Kidney tubule cell (primary cell): ENCODE measurements at places on chromosomes 1 and 21.

GRCh38 chr1:183278739-183279591 lies 92.9 kb downstream of the LAMC2 start:
- DNase-seq, result peak; percentile 77

- DNase-seq, result no peak
Observed at GRCh38 chr1:19752083-19752696, 47.5 kb downstream of the TMCO4 start.

GRCh38 chr1:60813071-60813470 lies 269.3 kb upstream of the NFIA start:
- no peak for DNase-seq

- peak; percentile 86 for DNase-seq
Observed at GRCh38 chr1:67832737-67833601, at the start of gene GNG12. GNG12 (minus strand) TSS chr1:67833467; CDS start chr1:67707686, 125,781 bp downstream.

DNA sequence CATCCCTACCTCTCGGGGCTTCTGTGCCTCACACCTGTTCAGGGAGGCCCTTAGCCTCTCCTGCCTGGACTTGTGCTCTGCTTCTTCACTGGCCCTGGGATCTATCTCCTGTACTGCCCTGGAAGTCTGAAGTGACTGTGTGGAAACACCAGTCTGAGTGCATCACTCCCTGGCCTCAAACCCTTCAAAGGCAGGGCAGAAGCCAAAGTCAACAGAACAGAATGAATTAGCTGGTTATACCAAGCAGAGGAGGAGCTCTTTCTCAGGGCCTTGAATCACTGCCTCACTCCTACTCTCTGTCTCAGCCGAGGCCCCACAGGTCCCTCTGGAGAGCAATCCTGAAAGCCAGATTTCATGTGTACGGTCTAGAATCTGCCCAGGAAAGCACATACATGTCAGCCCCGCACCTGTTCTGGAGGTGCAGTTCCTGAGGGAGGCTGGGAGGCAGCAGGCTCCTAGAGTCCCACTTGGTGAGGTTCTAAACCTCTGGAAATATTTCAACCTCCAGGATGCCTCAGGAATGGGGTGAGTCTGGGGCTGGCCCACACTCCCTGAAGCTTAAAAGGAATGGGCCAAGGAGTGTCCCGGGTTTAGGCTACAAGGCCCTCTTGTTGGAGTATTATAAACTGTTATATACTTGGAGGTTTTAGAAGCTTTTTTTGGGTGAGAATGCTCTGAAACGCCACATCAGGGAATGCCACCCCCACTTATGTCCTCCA lies 98.3 kb downstream of the ABCA4 start:
- DNase-seq, result no peak

DNA sequence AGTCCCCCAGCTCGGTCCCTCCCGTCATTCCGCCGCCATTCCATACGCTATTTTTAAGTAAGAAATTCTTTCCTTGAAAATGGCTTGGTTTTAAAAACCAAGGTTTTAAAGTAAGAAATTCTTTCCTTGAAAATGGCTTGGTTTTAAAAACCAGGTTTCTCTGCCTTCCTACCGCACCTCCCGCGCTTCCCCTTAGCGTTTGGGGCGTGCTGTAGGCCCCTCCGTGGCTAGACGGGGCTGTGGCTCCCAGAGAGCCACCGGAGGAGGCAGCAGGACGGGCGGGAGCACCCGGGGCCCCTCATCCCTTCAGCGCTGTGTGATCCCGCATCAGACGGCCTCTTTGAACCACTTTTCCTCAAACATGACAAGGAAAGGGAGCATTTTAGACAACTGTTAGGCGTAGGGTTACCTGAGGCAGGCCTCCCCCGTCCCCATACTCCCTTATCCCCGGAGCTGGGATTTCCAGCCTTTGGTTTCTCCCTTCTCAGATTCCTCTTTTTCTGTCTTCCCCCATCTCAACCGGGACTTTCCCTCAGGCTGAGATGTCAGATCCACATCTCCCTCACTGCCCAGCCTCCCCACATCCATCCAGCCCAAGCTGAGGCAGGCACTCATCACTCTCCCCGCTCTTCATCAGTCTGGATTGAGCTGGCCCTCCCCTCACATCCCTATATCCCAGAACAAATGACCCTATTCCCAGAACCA lies 541 bp upstream of the CD58 start:
- DNase-seq, result peak; percentile 35

- DNase-seq, result peak; percentile 35
Observed at GRCh38 chr1:10065344-10065685, 32.6 kb downstream of the UBE4B start.

DNA sequence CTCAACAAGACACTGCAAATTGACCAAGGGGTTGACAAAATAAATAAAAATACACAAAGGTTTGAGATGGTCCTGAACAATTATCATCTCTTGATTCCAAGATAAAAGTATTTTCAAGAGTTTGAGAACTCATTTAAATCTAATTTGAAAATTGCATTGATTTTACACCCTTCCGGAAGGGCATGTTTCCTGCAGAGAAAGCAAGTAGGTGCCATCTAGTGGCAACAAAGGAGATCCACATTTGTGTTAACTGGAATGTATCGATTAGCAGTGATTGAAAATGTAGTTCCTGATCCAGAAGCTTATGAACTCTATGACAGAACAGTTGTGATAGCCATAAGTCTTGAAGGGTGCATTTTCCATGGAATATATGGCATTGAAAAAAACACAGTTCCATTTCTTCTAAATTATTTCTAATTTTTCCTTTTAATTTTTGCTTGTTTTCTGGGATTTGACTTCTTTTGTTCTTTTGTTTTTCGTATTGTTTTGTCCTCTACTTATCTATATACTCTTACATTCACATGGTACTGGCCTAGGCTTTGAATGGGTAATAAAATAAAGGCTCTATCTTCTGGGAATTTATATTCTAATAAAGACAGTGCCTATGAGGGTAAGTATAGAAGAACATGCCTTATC lies 143.7 kb downstream of the DNM3 start:
- DNase-seq, result peak; percentile 54

DNA sequence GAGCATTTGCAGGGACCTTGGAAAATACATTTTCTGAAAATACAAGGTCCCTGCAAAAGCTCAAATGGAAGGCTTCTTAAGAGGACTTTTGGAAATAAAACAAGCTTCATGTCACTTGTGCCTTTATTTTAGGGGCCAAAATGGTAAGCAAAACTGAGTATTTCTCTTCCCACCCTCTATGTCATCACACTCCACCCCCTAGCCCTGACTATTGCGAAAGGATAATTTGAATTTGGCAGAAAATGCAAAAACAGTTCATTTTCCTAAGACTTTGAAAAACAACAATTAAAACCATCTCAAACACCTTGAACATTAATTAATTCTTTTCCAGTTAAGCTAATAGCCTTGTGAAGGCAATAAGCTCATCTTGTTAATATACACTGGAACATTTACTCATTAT lies 201.7 kb downstream of the TM2D1 start:
- no peak for DNase-seq

GRCh38 chr1:160646711-160647328 lies at the start of gene SLAMF1:
SLAMF1 (minus strand) TSS chr1:160647044; CDS start chr1:160646945, 99 bp downstream.
- no peak for DNase-seq

DNA sequence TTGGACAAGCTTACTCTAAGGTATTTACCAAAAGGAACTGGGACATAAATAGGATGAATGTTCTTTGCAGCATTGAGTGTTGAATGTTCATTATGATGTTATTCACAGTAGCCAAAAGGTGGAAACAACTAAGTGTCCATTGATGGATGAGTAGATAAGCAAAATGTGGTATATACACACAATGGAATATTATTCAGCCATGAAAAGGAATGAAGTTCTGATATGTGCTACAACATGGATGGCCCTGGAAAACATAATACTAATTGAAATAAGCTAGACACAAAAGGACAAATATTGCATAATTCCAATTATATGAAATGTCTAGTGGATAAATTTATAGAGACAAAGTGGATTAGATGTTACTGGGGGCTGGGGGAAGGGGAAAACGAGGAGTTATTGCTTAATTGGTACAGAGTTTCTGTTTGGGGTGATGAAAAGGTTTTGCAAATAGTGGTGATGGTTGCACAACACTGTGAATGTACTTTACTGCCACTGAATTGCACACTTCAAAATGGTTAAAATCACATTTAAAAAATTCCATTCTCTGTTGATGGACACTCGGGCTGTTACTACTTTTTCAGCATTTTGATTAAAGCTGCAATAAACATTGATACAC lies 2.9 kb downstream of the MTARC1 start:
- DNase-seq, result no peak

DNA sequence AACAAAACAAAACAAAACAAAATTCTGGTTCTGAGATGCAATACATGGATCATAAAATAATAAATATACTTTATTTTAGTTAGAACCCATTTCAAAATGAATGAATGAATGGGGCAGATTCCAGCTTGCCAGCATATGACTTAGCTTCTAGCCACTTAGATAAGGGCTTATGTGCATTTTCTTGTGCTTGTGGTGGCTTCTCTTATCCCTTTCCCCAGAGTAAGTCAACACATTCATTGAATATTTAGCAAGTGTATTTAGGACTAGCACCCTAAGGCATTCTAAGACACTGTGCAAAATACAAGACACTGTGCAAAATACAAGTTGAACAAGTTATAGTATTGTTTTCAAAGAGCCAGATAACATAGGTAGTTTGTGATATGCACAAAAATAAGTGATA lies 4.7 kb downstream of the ADIPOR1 start:
- DNase-seq, result no peak

GRCh38 chr1:201989354-201990128 lies 7.1 kb downstream of the RNPEP start:
- no peak for DNase-seq

DNA sequence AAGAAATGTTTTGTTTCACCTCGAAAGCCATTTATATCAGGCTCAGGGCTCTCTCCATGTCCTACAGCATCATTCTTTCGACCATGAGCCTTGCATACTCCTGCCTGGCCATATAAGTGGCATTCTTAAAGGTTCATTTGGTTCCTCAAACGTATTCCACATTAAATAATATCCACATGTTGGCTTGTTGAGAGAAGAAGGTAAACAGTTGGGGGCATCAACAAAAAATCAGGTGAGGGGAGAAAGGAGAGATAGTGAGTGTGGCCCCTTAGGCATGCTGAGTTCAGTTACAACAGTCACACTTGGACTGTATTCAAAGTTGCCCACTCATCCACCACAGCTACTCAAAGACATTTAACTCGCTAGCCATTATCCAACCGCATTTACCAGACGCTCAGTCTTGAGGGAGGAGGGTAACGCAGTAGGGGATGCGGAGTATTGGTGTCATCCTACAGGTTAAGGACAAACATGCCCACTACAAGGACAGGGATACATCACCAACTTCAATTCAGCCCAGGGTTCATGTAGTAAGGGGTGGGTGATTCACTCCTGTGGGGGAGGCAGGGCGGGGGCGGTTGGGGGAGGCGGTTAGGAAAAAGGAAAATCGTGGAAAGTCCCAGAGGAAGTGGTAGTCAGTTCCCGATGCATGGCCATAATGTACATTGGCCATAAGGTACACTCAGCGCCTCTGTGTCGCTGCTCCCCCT lies 1.4 kb downstream of the ZNF697 start:
- DNase-seq, result peak; percentile 90

GRCh38 chr1:175826705-175827104 lies 83.3 kb upstream of the TNR start:
- no peak for DNase-seq

GRCh38 chr1:95699149-95699953 lies 465.3 kb downstream of the RWDD3 start:
- DNase-seq, result no peak

GRCh38 chr1:53892911-53893310 lies 1.1 kb upstream of the DIO1 start:
- DNase-seq, result no peak

DNA sequence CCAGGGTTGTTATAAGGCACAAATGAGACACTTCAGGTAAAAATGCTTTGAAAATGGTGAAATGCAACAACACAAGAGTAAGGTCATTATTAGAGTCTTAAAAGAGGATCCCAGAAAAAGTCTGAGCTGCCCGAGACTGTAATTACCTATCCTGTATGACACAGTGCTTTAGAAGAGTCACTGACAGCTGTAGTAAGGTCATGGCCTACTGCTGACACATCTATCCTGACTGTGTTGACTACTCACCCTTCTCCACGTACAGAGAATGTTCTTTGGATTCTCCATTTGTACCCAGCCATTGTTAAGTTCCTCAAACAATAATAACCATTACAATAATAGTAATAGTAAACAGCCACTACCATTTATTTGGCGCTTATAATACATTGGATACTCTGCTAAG lies 104.4 kb downstream of the CACHD1 start:
- peak; percentile 55 for DNase-seq

DNA sequence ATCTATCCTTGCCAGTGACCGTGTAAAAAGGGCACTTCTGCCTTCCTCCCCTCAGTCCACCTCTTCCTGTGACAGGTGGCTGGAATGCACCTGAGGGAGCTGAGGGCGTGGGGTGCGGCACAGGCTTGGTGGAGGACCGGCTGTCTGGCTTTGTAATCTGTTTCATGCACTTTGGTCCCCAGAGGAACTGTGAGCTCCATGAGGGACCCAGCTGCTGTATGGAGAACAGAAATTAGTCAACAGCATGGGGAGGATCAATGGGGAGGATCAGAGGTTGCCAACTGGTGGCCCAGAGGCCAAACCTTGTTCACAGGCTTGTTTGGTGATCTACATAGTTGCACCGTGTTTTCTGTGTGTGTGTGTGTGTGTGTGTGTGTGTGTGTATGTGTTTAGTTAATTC lies 19.0 kb upstream of the LUZP1 start:
- no peak for DNase-seq

DNA sequence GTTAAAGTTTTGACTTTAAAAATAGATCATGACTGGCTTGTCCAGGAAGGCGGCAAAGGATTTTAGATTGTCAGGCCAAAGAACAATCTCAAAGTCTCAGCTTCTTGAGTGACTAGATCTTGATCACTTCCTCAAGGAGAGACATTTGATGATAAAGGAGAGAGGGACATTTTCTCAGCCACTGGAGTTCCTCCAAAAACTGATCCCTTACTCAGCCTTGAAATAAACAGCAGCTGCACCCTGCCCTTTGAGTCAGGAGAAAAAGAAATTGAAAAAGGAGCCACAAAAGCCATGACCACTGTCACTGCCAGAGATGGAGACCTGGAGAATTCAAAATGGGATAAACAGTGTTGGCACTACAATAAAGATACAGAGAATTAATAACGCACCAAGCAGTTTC lies 288.4 kb upstream of the PRMT6 start:
- DNase-seq, result peak; percentile 49

- peak; percentile 25 for DNase-seq
Observed at GRCh38 chr1:60130703-60131102, 57.1 kb upstream of the C1orf87 start.

DNA sequence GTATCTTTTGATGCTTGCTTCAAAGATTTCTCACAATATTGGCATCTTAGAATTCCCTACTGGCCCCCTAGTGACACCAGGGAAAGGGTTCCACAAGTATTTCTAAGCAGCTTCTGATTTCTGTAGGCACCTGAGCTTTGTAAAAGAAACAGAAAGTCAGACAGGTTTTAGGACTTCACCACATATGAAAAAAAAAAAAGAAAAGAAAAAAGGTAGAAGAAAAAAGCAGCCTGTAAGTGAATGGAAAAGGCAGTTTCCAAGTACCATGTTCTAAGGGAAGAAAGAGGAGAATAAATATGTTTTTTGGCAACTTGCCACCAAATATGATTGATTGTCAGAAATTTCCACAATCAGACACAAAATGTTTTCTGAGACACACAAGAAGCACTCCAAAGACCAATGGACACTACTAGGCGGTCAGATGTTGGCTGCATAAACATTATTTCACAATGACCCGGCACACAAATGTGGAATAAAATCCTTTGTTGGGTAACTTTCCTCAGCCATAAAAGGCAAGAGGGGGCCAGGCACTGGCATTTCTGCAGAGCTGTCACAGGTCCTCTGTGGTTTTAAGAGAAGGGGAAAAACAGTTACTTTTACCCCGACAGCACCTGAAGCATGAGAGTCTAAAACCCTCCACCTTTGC lies 12.7 kb upstream of the CPLANE2 start:
- no peak for DNase-seq

GRCh38 chr21:14675774-14676530 lies 129.8 kb upstream of the SAMSN1 start:
- peak; percentile 17 for DNase-seq
